ENCODE measurements at places on chromosomes 4 and X. TPM values are rescaled to one million over a fixed set of nuclear protein-coding genes. Genes with fewer than 3 reads are reported as not detected.

GRCh38 chr4:185657183-185657582, 121.9 kb upstream of the PDLIM3 start:
- DNase-seq: no peak

DNA sequence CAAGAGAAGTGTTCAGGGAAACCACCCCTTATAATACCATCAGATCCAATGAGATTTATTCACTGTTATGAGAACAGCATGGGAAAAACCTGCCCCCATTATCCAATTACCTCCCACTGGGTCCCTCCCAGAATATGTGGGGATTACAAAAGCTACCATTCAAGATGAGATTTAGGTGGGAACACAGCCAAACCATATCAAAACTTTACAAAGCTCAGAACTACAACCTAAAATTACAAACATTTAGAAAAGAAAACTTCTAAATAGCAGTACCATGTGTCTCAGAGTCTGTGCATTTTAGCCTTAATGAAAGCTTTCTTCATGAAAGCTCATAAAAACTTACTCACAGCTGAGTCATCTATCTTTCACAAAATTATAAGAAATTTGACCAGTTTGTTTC, 1442.8 kb upstream of the PCDH7 start:
- no peak for DNase-seq

GRCh38 chr4:160265014-160265413, 1162.1 kb downstream of the RAPGEF2 start:
- DNase-seq: no peak

DNA sequence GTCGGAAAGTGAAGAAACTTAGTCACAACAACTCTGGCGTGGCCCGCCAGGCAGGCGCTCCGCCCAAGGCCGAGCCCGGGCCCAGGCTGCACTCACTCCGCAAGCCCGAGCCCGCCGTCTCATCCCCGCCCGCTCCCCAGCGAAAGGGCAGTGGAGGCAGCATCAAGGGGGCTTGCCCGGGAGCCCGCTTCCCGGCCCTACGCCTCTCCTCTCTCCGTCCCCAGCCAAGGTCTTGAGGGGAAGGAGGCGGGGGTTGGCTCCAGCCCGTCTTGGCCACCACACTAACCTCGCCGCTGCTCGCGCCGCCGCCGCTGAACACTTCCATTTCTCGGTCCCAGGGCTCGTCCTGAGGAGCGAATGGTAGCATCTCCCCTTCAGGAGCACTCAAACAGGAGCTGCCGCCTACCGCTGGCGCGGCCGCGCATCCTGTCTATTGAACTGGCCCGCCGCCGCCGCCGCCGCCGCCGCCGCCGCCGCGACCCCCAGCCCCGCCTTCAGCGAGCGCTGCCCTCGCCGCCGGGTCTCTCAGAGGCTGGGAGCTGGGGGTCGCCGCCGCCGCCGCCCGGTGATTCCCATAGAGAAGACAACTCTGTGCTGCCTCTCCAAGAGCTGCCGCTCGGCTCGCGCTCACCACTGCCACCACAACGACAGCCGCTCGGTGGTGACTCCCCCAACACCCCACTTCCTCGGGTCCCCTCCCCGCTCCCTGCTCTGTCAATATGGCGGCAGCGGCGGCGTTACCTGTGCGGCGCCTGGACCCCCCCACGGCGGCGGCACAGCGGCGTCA, at the start of gene RPS6KA6:
Gene RPS6KA6, minus strand, starts transcription at position 667 of the 787 bp plus-strand sequence. Its CDS starts 300 bp downstream, at position 367.
- DNase-seq: peak; percentile 22

DNA sequence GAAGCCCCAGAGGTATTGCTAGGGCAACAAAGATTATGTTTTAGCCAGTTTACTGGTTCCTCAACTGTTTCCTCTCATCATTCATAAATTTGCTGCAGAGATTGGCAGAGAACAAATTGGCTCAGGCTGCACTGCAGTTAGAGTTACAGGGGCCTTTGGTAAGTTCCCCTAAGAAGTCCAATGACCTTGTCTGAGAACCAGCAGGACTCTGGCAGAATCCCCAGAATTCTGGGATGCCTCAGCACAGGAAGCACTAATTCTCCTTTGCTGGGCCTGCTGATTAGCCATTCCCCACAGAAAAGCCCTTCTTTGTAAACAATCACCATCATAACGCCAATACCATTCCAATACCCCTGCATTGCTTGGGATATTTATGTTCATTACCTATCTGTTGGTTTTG, 151.3 kb downstream of the USP46 start:
- no peak for DNase-seq

GRCh38 chr4:128424527-128425497, 137.2 kb upstream of the PGRMC2 start:
- DNase-seq: no peak

- DNase-seq: no peak
These were observed 16.6 kb downstream of the JAKMIP1 start for GRCh38 chr4:6183740-6184139.

DNA sequence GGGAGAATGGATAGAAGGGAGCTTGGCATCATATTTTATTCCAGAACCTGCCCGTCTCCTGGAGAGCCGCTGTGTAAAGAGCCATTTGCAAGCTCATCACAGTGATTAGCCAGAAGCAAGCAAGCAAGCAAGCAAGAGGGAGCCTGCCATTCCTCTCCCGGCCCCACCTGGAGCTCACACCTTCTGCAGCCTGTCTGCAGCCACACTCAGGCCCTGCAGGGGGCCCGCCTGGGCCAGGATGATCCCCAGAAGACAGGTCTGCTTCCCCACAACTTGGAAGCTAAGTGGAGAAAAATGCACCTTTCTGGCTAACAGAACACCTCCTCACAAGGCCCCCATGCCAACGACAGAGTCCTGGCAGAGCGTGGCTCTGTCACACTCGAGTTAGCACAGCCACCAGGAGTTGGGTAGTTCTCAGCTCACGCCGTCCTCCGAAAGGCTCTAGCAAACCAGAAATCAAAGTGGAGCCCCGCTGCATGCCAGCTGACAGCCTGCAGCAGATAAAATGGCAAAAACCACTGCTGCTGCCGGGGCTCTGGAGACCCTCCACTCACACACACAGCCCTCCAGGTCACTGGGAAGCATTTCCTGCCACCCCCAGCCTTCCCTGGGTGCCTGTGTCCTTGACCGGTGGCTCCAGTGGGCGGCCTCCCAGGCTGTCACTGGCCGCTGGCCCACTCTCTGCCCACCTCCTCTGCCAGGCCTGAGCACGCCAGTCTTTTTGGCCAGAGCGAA, 54.9 kb downstream of the DCTD start:
- no peak for DNase-seq

DNA sequence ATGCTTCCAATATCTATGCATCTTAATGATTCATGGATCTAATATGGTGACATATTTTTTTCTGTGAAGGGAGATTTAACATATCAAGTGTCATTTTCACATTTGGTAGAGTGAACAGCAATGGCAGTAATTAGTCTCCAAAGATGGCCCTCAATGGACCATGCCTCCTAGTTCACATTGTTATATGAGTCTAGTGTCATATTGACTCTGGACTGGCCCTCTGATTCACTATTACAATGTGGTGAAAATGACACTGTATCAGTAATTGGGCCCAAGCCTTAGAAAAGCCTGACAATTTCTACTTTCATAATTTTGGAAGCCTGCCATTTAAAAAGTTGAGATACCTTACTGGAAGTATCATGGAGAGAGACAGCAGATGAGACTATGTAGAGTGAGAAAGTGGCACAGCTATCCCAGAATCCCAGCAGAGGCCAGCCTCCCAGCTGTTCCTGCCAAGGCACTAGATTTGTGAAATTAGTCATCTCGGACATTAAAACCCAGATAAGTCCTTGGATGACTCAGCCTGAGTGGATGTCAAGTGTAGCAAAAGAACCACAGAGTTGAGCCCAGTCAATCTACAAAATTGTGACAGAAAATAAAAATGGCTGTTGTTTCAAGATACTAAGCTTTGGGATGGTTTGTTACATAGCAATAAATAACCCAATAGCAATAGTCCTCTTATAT, 68.4 kb downstream of the ARHGEF38 start:
- no peak for DNase-seq

GRCh38 chr4:175789647-175790046, 22.4 kb downstream of the GPM6A start:
- DNase-seq: no peak

DNA sequence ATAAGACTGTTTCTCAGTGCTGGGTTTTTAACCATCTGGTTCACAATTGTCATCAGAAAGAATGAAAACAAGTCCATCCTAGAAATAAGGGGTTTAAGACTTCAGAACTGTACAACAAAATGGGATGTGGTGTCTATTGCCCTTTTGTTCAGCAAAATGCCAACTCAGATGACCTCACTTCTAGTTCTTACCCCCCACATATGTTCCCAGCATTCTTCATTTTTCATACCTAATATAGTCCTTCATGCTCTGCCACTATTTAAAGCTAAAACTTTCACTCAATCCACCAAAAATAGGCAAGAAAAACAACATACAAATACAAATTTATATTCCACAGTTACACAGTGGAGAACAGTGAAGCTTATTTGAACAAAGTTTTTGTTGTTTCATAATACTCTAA, 111.4 kb downstream of the SORBS2 start:
- DNase-seq: no peak

- DNase-seq: no peak
These were observed 8.5 kb downstream of the TAFAZZIN start for GRCh38 chrX:154419688-154420401.

- DNase-seq: no peak
These were observed 444.6 kb downstream of the STIM2 start for GRCh38 chr4:27305246-27305645.

DNA sequence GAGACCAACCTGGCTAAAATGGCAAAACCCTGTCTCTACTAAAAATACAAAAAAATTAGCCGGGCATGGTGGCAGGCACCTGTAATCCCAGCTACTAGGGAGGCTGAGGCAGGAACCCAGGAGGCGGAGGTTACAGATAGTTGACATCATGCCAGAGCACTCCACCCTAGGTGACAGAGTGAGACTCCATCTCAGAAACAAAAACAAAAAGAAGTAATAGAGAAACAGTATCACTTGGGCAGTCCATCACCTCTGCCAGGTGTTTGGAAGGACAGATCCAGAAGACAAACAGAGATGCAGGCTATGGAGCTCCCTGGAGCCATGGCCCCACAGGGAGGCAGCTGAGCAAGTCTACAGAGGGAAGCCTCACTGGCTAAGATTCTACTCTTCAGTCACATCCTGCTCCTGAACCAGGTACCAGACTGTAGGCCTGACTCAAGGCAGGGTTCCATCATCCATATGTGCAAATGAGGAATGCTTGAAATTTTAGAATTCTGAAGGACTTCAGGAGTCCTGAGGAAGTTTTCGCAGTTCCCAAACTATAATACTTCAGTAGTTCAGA, 81.4 kb upstream of the CPEB2 start:
- no peak for DNase-seq

DNA sequence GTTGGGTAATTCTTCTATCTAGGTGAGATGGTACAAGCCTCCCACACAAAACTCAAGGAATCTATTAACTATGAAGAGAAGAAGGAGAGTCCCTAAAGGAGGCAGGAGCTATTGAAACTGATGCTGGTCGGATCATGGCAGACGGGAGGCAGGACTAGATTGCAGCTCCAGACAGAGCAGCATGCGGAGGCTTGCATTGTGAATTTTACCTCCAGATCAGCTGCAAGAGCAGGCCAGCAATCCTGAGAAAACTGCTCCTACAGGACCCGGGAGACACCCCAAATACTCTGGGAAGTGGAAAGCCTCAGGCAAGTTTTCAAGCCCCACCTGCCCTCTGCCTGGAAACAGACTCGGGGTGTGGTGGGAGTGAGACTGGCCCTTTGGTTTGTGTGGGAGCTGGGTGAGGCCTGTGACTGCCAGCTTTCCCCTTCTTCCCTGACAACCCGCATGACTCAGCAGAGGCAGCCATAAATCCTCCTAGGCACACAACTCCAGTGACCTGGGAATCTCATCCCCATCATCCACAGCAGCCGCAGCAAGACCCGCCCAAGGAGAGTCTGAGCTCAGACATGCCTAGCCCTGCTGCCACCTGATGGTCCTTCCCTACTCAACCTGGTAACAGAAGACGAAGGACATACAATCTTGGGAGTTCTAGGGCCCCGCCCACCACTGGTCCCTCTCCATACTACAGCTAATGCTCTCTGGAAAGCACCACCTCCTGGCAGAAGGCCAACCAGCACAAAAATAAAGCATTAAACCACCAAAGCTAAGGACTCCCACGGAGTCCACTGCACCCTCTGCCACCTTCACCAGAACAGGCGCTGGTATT, 30.9 kb downstream of the GATB start:
- DNase-seq: peak; percentile 61

DNA sequence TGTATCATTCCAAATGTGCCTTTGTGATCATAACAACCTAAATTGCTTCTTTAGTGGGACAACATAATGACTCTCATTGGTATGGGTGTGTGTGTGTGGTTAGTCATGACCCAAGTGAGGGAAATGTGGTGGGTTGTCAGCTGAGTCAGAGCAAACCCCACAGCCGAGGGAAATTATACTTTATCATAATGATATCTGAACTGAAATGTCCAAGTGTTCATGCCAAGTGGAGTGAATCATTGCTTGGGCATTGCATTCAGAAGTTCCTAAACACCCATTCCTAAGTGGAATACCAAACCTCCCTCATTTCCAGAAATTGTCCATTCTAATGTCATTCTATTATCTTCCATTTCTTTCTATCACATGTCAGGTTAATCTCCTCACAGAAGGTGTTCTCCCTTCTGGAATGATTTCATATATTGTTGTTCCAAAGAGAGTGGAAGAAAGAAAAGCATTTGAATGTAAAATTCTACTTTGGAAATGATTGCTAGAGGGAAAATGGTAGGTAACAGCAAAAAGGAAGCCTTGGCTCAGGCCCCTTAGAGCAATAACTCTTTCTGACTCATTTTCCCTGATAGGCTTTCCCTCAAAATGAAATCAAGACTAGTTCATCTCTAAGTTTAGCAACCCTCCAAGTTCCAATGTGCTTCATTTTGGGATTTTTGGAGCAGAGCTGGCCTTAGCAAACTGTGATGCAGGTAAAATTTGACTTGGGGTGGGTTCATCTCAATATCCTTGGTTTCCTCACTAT, 230.7 kb upstream of the KCNIP4 start:
- DNase-seq: no peak

DNA sequence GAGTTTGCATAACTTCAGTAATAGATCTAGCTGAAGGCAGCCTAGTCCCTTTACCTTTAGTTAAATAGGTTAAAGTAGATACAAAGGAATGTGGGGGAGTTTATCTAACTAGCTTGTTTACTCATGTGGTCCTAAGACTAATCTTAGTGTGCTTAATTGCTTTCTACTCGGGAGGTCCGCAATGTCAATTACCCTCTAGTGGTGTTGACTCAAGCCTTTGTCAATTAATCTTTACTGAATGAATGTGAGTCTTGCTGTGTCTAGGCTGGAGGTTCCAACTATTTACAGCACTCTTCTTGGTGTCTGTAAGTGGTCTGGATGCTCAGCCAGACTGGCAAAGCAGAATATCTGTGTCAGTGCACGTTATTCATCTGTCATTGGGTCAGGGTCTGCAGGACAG, 17.9 kb upstream of the YTHDC1 start:
- DNase-seq: no peak

DNA sequence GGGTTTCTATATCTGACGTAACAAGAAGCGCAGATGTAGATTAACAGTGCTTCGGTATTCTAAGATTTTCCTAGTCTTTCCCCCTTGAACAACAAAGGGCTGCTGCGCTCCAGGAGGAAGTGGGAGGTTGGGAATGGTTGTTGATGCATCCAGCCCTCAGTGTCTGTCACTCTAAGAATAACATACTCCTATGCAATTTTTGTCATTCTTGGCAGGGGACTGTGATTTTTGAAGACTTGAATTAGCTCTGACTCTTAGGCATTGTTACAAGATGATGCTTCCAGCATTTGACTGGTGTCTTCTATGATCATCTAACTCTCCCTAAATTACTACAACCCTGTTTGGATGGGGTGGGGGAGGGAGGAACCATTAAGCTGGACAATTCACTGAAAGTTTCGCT, 394.2 kb downstream of the ARHGAP24 start:
- no peak for DNase-seq

The CC2D2A gene
- 5.6 TPM for total RNA-seq

The KCNE5 gene
- total RNA-seq: not detected

The CPZ gene
- 0.96 TPM for total RNA-seq

The SPIN2A gene
- 0.64 TPM for total RNA-seq

The STK26 gene
- total RNA-seq: 7.1 TPM

Measured in transverse colon (tissue), 4 donors.